Stimulated activated CD4-positive, alpha-beta T cell treated with anti-CD3 and anti-CD28 coated beads, Interleukin-2, amount 100 ng/mL, for 48 hours (primary cell): ENCODE measurements at places on chromosomes 11 and 22.

- no peak for DNase-seq
Measured at GRCh38 chr22:41436322-41437113, 10.1 kb downstream of the TOB2 start.

GRCh38 chr11:124896071-124896750 lies 1.5 kb downstream of the ROBO4 start:
- no peak for DNase-seq

DNA sequence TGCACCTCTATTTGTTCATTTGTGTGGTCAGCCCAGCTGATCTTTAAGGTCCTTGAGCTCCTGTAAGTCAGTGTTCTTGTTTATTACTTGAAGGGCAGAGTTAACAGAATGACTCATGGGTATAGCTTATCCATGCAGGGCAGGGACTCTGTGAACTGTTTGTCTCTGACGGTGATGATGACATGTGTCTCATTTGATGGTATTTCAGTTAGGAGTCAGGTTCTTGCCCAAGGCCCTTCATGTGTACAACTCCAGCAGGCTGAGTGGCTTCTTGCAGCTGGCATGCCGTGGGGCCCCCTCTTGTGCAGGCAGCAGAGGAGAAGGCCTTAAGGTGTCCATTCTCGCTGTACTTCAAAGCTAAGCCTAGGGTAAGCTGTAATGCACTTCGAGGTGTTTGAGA lies 165.1 kb downstream of the DBX1 start:
- no peak for DNase-seq

DNA sequence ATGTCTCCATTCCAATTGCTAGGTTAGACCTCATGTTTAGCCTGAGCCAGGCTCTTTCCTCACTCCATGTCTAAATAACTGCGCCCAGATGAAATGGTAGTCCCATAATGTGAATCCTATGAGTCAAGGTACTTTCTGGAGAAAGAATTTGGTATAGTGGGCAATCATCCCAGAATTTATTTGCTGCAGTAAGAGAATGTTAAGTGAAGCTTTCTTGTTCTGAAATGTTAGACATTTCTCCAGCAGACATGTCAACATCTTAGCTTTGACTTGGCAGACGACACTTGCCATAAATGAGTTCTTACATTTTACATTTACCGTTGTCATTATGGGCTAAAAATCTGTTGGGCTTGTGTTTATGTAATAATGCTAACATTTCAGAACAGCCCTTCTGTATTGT lies 165.2 kb downstream of the PGR start:
- DNase-seq = no peak

GRCh38 chr22:48650323-48651035 lies 1177.2 kb downstream of the BRD1 start:
- DNase-seq = no peak

- DNase-seq = no peak
Measured at GRCh38 chr22:27757928-27758525, 43.5 kb downstream of the MN1 start.

DNA sequence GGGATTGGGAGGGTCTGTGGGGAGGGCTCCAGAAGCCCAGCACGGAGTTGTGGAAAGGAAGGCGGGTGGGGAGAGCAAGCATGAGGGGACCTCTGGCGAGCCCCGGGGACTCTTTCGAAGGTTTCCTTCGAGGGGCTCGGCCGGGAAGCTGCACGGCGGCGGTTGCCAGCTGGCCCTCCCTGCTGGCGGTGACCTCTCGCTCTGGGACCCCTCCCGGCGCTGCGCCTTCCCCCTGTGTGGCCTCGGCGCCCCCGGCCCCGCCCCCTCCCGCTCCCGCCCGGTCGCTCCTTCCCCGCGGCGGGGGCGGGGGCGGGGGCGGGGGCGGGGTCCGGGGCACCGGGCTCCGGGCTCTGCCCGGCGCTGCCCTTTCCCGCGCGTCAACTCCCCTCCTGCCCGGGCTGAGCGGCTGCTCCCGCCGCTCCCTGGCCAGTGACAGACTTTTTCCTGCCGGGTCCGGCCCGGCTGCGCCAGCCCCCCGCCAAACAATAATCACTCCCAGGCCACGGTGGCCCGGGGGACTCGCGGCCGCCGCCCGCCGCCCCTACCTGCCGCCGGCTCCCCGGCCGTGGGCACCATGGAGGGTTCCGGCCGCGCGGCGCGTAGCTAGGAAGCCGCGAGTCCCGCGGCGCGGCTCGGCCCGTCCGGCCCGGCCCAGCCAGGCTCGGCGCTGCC lies 941 bp downstream of the CLCF1 start:
- DNase-seq = no peak

- DNase-seq = no peak
Measured at GRCh38 chr11:93287434-93287833, 43.1 kb upstream of the DEUP1 start.

DNA sequence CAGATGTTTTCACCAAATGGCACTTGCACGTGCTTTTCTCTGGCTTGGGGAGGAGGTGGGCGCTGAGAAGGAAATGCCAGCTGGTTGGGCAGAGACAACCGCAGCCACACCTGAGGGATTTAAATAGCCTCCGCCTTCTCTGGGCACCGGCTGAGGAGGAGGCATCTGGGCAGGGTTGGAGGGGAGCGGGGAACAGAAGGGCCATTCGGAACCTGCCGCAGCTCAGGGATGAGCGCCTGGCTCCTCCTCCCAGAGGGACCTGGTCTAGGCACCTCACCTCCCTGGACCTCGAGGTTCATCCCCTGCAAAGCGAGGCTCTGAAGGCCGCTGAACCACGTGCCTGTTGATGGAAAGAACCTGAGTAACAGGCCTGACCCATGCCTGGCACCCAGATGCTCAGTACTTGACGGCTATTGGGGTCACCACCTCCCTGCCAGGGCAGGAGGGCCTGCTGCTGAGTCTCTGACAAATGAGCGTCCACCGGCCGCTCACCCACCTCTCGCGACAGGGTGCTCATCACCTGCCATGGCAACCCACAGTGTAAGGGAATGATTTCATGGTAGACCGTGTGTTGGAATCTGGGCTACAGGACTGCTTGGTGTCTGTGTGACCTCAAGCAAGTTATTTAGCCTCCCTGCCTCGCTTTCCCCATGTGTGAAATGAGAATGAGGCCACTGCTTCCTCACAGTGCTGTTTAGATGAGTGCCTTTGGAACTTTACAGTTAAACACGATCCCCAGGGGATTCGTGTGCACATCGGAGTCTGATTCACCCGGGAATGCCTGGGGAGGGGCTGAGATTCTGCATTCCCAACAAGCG lies 2.0 kb upstream of the KDELR3 start:
- no peak for DNase-seq

- no peak for DNase-seq
Measured at GRCh38 chr22:26066534-26066933, 102.7 kb upstream of the SEZ6L start.

- no peak for DNase-seq
Measured at GRCh38 chr11:61883327-61883726, 8.0 kb downstream of the FADS3 start.

DNA sequence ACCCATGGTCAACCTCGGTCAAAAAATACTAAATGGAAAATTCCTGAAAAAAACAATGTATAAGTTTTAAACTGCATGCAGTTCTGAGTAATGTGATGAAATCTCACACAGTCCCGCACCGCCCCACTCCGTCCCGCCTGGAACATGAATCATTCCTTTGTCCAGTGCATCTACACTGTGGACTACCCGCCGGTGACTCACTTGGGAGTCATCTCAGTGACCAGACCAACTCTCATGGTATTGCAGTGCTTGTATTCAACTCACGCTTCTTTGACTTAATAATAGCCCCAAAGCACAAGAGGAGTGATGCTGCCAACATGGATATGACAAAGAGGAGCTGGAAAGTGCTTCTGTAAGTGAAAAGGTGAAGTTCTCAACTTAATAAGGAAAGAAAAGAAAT lies 48.8 kb downstream of the ARHGAP32 start:
- no peak for DNase-seq

- DNase-seq = no peak
Measured at GRCh38 chr11:62472063-62472884, 53.4 kb downstream of the SCGB1A1 start.

DNA sequence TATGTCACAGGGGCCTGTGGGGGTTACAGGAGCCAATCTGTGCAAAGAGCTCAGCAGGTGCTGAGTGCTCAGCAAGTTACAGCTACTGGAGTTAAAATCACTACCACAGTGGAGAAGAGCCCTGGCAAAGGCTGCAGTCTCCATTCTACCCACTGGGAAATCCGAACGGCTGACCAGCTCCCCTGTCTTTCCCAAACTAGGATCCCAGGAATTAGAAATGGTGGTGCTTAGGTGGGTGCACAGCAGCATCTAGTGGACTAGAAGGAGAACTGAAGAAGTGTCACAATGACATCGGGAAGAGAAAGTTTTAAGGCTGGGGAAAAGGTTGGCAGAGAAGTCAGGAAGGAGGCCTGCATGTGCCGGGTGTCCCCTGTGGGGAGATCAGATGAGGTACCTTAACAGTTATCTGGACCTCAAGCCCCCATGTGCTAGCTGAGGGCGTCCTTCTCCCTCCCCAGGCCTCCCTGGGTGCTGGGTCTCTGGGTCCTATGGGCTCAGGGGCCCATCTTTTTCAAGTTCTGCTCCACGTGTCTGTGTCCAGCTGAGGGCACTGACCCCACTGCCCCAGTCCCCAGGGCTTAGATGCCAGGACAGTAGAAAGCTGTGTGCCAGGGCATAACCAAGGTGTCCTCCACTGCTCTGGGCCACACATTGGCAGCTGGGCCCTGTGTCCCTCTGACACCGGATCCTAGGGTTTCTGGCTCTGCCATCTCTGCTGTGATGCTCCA lies 1.9 kb downstream of the PIWIL3 start:
- no peak for DNase-seq

DNA sequence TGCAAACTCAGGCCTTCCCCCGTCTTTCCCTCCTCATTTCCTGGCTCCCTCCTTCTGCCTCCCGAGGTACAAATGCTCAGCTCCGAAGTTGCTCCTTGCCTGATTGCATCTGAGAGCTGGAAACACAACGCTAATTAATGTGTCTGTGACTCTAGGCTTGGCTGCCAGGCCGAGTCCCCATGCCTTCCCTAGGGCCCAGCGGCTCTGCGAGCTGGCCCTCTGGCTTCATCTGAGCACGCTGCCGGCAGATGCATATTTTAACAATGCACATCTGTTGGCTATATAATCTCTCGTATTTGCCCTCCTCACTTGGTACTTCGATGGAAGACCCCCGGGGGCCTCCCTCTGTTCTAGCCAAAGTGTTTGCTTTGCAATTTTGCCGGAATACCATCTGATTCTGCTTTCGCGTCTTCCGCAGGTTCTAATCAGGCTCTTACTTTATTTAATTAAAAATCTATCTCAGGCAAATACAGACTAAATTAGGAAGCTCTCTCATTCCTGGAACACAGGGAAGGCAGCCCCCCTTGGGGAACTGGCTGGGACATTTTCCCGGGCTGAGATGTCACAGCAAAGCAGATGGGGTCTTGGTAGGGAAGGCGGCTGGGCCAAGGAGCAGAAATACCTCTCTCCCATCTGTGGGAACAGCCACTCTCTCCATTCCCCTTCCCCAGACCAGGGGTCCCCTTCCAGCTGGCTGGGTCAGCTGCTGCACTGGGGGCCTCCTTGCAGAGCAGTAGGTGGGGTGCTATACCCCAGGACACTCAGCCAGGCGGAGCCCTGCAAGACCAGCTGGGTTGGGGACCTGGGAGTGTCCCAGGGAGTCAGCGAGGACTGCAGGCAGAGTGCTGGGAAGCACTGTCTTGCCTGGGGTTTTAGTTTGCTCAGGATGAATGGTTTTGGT lies 162.8 kb downstream of the ST3GAL4 start:
- no peak for DNase-seq

- no peak for DNase-seq
Measured at GRCh38 chr11:104844451-104844850, 53.8 kb downstream of the CASP12 start.

DNA sequence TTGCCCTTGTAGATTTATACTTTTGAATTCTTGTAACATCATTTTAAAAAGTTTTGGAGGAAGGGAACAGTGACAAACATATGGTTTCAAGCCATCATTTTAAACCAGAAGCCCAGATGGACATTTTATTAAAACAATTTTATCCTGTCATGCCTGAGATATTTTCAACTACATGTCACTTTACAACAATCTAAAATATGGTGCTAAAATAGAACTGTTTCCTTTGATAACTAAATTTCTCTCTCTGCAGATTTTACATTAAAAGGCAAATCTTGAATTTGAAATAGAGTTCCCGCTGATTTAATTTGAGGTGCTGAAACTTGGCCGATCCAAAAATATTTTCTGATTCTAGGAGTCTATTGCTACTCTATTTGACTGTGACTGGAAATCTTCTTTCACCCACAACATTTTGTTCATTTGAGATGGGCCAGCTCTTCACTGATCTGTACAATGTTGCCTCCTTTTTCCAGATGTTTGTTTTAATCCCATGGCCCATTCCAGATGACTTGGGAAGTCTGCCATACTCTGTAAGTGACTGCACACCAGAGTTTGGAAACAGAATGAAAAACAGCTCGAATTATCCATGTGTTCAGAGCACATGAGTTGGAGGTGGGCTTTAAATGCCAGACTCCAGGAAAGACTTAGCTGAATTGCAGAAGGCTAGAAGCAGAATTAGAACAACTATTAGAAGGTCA lies 402.5 kb downstream of the TMEM135 start:
- DNase-seq = no peak

GRCh38 chr11:47111318-47111804 lies 65.3 kb downstream of the ARFGAP2 start:
- DNase-seq = no peak

GRCh38 chr11:116680349-116681125 lies 92.2 kb downstream of the BUD13 start:
- DNase-seq = no peak

- DNase-seq = no peak
Measured at GRCh38 chr11:23311986-23312940, 452.0 kb upstream of the CCDC179 start.

- no peak for DNase-seq
Measured at GRCh38 chr22:20188567-20188877, 37.7 kb upstream of the CCDC188 start.

DNA sequence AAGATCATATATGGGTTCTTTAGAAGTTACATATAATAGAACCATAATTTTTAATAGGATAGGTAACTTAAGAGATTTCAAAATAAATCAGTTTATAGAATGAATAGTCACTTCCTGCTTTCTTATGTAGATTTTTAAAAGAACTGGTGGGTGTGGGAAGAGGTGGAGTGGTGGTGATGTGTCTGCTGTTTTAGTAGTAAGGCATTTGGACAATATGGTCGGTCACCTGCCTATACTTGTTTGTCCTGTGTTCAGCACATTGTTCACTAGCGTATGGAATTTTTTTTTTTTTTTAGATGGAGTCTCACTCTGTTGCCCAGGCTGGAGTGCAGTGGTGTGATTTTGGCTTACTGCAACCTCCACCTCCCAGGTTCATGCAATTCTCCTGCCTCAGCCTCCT lies 39.3 kb downstream of the CCDC81 start:
- no peak for DNase-seq

GRCh38 chr11:24155792-24156191 lies 341.1 kb upstream of the LUZP2 start:
- no peak for DNase-seq

DNA sequence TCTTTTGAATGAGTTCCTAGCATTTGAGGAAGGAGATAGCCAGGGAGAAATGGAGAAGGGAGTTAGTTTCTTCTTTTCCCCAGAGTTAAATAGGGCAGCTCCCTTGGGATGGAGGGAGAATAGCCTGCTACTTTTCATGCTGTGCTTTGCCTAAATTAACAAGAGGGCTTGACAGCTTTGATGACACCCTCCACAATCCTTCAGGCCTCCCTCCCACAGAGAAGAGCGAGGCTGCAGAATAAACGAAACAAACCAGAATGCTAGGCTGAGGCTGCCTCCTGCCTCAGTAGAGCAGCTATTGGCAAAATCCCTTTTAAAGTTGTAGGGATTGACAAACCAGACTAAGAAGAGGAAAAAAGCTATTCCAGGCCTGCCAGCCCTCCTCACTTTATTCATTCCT lies 94.6 kb downstream of the C11orf58 start:
- no peak for DNase-seq

GRCh38 chr22:45527456-45527855 lies 24.8 kb downstream of the FBLN1 start:
- DNase-seq = no peak

GRCh38 chr11:8838248-8838647 lies 72.7 kb upstream of the AKIP1 start:
- DNase-seq = no peak
